ENCODE measurements at places on chromosomes 11 and 22.

DNA sequence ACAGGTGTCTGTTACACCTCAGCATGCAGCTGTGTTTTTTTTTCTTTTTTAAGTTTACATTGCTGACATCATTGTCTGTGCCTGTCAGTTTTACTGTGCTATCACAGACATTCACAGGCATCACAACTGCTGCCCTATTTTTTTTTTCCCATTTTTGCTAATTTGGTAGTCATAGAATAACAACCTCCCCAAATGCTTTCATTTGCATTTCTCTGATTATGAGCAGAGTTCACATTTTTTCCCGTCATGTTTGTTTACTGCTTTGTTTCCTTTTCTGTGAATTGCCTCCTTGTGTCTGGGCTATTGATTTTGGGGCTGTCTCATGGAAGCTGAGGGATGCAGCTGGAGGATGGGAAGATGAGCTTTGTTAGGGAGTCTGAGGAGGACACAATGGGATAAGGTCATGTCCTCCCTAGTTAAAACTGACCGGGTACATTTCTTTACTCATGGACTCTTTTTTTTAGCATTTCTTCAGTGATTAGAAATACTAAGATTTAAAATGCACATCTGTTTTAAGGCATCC, 155.1 kb downstream of the LDLRAD3 start:
- no peak for DNase-seq

- DNase-seq = no peak
These were observed 30.8 kb downstream of the IGLL5 start for GRCh38 chr22:22918297-22918965.

GRCh38 chr22:19710020-19710768, 4.1 kb upstream of the SEPTIN5 start:
- DNase-seq = peak; percentile 26

GRCh38 chr11:125228445-125228844, 63.9 kb downstream of the PKNOX2 start:
- no peak for DNase-seq

- no peak for DNase-seq
These were observed 70.4 kb upstream of the FGF3 start for GRCh38 chr11:69889400-69890318.

DNA sequence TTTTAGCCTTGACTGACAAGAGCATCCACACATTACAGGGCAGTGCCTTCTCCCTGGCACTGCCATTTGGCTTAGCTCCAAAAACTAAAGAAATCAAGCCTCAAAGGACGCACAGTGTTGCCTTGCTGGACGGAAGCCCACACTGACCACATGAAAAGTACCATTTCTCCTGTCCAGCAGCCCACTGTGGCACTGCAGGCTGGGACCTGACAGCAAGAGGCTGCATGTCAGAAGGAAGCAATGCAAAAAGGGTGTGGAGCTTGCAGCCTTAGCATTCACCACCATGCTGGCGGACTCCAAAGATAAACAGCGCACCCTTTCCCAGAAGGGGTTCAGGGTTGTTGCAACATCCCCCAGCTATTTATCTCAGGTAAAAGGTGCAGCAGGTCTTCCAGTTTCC, 109.3 kb upstream of the BMAL1 start:
- no peak for DNase-seq

DNA sequence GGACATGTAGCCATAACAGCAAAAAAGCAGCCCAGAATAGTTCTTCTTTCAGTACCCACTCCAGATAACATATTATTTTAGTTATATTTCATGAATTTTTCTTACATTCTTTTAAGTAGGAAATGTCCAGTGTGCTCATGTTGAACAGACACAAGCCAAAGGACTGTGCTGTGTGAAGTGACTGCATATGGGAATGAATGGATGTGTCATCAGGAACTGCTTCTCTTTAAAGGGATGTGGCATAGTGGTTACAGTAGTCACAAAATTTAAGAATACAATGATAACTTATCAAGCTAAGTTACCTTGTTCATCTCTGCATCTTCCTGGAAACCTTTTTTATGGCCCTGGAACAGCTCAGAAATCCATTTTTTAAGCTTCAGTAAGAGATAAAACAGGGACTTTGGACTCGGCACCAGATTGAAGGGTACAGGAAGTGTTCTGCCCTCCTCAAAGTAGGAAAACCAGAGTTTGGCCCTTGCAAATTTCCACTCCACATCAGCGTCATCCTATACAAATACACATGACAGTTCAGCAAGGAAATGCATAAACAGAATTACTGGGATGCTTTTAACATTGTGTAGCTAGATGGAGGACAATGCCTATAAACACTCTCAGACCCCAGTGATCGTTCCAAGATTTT, 112.8 kb downstream of the TRPC6 start:
- no peak for DNase-seq

GRCh38 chr11:118842369-118842768, 41.3 kb upstream of the CXCR5 start:
- DNase-seq = no peak

- DNase-seq = peak; percentile 33
These were observed 89.7 kb upstream of the SHISAL1 start for GRCh38 chr22:44402196-44403111.

- DNase-seq = no peak
These were observed 92.9 kb downstream of the RPS6KA4 start for GRCh38 chr11:64451856-64452255.

DNA sequence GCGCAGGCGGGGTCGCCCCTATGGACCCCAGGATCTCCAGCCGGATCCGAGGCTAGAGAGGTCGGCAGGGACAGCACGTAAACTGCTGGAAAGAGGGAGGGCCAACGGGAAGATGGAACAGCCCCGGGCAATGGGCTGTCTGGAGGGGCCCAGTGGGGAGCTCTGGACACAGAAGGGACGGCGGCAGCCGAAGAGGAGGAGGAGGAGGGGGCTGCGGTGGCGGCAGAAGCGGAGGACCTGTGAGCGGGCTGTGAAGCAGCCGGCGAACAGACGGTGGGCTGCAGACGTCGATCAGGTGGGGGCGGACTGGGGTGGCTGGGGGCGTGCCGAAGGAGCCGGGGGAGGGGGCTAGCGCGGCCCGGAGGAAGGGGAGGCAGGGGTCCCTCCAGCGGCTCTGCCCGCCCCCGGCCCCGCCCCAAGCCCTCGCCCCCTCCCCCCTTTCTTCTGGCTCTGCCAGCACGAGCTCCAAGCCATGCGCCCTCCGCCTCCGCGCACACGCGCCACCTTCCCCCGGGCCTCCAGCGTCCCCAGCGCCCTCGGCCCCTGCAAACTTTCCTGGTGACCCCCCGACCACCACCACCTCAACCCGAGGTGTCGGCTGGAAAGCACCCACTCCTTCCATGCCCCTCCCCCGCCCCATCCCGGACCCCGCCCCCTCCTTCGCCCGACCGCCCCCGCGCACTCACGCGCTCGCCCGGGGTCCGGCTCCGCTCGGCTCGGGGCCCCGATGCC, 432 bp downstream of the TNKS1BP1 start:
- DNase-seq = peak; percentile 86

- DNase-seq = no peak
These were observed 42.6 kb downstream of the ZNF215 start for GRCh38 chr11:6968816-6969215.

- DNase-seq = no peak
These were observed 7.4 kb downstream of the TMEM9B start for GRCh38 chr11:8956860-8957259.

- DNase-seq = peak; percentile 75
These were observed 1.8 kb upstream of the RASGRP2 start for GRCh38 chr11:64745521-64746328.

DNA sequence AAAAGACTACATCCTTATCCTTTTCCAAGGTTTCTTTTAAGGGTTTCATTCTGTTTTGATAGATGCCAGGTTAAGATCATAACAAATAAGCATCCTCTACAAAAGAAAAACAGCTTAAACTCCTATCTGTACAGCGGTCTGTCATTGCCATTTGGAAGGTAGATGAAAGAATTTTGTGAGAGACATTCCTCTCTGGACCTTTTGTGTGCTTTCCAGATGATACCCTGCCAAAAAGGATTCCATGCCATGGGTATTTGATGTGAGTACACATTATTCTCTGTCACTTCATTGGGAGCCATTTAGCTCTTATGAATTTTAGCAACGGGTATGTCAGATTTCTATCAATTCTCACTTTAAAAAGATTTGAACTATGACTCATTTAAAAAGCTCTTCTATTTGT, 153.7 kb downstream of the GRIA4 start:
- DNase-seq = no peak

GRCh38 chr11:77096591-77097019, 6.0 kb upstream of the OMP start:
- DNase-seq = no peak

DNA sequence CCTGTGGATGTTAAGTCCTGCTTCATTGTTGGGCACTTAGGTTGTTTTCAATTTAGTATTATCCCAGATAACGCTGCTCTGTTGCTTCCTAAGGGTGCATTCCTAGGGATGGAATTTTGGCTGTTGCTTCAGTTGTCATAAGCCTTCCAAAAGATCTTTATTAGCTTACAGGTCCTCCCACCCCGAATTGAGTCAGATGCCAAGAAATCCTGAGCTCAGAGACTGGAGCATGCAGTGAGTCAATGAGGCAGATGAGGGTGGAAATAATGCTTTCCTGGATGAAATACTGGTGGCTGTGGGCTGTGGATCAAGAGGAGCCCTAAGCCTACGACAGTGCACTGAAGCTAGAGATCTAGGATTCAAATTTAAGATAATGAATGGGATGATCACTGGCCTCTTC, 10.7 kb upstream of the IL18BP start:
- no peak for DNase-seq

GRCh38 chr11:32427935-32428664, 7.2 kb downstream of the WT1 start:
- no peak for DNase-seq

GRCh38 chr11:99887481-99887880, 799.6 kb upstream of the ARHGAP42 start:
- no peak for DNase-seq

DNA sequence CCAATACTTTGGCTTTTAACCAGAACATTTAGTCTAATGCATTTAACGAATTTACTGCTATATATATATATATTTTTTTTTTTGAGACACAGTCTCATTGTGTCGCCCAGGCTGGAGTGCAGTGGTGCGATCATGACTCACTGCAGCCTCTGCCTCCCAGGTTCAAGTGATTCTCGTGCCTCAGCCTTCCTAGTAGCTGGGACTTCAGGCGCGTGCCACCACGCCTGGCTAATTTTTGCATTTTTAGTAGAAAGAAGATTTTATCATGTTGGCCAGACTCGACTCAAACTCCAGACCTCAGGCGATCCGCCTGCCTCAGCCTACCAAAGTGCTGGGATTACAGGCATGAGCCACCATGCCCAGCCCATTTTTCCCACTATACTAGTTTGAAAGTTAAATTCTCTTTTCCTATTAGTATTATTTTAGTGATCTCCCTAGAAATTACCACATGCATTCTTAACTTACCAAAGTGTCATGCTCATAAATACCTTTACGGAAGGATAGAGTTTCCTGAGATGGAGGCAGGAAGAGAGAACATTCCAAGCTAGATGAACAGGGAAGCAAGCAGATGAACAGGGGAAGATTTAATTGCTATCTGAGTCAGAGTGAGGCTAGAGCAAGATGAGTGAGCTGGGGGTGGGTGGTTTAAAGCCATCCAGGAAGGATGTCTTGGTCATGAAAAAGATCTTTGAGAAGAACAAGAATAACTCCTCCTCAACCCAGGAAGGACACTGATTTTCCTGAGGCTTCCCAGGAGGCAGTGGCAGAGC, 4.4 kb upstream of the PGAP2 start:
- no peak for DNase-seq

DNA sequence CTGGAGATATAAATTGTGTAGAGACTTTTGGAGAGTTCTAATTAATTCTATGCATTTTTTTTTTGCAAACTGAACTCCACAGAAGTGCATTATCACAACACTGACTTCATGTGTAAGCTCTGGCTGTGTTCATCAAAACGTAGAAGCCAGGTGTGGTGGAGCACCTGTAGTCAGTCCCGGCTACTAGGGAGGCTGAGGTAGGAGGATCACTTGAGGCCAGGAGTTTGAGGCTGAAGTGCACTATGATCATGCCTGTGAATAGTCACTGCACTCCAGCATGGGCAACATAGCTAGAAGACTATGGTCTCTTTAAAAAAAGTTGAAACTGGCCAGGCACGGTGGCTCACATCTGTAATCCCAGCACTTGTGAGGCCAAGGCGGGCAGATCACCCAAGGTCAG, 20.6 kb downstream of the TCF20 start:
- no peak for DNase-seq

GRCh38 chr11:17314904-17315426, 36.6 kb upstream of the NCR3LG1 start:
- no peak for DNase-seq

GRCh38 chr11:69301455-69302401, 7.8 kb downstream of the MYEOV start:
- DNase-seq = no peak

DNA sequence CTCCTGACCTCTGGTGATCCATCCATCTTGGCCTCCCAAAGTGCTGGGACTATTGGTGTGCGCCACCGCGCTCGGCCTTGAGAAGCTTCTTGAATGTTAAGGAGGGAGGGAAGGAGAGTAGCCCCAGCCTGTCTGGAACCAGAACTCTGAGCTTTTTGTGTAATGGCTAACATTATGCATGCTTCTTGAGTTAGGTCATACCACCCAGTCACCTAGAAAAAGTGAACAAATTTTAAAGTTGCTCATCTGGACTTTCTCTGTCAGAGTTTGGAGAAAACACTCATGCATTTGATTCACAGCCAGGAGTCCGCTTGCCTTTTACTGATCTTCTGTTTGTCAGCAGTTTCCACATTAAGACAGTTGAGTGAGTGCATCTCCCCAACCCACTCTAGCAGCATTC, 82.1 kb downstream of the PPP6R3 start:
- no peak for DNase-seq

DNA sequence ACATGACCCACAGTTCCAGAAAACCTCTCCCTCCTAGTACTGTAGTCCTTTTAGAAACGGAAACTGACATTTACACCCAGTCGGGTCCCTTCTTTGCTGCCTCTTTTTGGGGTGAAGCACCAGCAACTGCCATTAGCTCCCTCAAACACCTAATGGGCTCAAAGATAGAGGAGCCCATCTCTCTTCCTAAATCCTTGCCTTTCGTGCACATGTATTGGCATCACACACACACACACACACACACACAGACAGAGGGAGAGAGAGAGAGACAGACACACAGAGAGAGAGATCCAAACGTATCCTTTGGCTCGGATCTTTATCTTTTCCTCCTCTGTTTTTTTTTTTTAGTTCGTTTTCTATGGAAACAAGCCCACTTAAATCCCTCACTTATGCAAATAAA, 716 bp downstream of the GRM5 start:
- DNase-seq = no peak

DNA sequence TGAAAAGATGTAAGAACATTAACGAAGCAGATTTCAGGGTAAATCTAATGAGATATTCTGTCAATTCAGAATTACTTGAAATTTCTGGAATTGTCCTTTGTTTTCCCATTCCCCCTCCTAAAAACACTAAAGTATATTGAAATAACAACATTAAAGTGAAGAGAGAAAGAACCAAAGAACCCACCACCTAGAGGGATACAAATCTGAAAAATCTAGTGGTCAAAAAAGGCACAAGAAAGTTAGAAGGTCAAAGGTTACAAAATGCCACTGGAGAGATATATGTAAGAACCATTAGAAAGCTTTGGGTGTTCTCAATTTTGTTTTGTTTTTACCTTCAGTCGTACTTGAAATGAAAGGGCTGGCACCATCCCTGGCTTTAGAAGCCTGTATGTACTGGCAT, 57.9 kb downstream of the DENND5A start:
- no peak for DNase-seq

- no peak for DNase-seq
These were observed 4.4 kb upstream of the SPDYC start for GRCh38 chr11:65165410-65166317.

- no peak for DNase-seq
These were observed 88.4 kb upstream of the FGF3 start for GRCh38 chr11:69907611-69908010.

- DNase-seq = no peak
These were observed 21.7 kb downstream of the CD5 start for GRCh38 chr11:61123775-61124571.

GRCh38 chr22:27597703-27598444, 203.7 kb downstream of the MN1 start:
- no peak for DNase-seq
